ENCODE measurements at places on chromosomes 1 and 21. TPM values are rescaled to one million over a fixed set of nuclear protein-coding genes. Genes with fewer than 3 reads are reported as not detected.
A peak's percentile ranks its signal among the peaks of the same experiment; 100 is the strongest.

The GRHL3 gene
- not detected for total RNA-seq

The H6PD gene
- total RNA-seq: 15.9 TPM

DNA sequence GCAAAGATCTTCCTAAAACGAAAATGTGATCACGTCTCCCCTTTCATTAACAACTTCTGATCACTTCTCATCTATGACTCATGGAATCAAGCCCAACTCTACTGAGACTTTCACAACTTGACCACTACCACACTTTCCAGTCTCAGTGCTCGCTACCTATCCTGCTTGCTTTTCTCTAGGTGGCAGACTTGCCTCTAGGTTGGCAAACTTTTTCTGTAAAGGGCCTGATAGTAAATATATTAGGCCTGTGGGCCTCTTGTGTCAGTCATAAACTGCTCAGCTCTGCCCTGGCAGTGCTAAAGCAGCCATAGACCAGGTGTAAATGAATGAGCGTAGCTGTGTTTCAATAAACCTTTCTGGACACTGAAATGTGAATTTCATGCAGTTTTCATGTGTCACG is 21.5 kb upstream of the HMGB4 start:
- no peak for DNase-seq

DNA sequence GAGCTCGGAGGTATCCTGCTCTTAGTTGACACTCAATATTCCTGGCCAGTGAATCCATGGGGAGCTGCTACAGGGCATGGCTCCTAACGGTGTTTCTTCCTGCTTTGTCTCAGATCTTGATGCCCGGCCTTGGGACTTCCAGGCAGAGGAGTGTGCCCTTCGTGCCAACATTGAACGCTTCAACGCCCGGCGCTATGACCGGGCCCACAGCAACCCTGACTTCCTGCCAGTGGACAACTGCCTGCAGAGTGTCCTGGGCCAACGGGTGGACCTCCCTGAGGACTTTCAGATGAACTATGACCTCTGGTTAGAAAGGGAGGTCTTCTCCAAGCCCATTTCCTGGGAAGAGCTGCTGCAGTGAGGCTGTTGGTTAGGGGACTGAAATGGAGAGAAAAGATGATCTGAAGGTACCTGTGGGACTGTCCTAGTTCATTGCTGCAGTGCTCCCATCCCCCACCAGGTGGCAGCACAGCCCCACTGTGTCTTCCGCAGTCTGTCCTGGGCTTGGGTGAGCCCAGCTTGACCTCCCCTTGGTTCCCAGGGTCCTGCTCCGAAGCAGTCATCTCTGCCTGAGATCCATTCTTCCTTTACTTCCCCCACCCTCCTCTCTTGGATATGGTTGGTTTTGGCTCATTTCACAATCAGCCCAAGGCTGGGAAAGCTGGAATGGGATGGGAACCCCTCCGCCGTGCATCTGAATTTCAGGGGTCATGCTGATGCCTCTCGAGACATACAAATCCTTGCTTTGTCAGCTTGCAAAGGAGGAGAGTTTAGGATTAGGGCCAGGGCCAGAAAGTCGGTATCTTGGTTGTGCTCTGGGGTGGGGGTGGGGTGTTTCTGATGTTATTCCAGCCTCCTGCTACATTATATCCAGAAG is 16.7 kb downstream of the ALX3 start:
- DNase-seq: peak; percentile 41

GRCh38 chr1:204443871-204444581 is 32.4 kb upstream of the PPP1R15B start:
- DNase-seq: peak; percentile 48

GRCh38 chr1:53408755-53409129 is 50.5 kb upstream of the DMRTB1 start:
- no peak for DNase-seq
